ENCODE measurements at places on chromosomes 11 and 22.

- DNase-seq, result no peak
Observed at GRCh38 chr11:84476581-84476980, 1150.6 kb downstream of the DLG2 start.

- no peak for DNase-seq
Observed at GRCh38 chr22:45977551-45978274, 751 bp upstream of the WNT7B start.

DNA sequence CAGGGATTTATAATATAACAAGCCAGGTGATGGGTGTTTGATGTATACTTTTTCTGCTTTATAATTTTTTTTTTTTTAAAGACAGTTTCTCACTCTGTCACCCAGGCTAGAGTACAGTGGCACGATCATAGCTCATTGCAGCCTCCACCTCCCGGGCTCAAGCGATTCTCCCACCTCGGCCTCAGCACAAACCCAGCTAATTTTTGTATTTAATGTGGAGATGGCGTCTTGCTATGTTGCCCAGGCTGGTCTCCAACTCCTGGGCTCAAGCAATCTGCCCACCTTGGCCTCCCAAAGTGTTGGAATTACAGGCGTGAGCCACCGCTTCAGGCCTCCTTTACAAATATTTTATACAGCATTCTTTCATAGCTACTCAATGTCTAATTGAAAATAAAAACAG, 48.6 kb downstream of the MORC2 start:
- DNase-seq, result no peak

DNA sequence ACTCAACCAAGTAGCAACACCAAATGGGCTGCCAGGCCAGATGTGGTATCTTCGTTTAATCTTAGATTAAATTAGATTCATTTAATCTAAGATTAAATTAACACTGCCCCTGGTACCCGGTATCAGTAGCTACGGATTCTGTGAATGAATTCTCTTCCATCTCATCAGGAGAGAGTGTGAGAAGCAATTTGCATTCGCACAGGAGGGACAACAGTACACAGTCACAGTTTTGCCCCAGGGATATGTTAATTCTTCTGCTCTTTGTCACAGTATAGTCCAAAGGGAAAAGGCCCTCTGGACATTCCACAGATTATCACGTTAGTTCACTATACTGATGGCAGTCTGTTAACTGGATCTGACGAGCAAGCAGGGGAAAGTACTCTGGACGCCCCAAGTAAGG, 22.9 kb downstream of the ASCL2 start:
- no peak for DNase-seq

GRCh38 chr11:46290598-46291309, 13.3 kb downstream of the CREB3L1 start:
- DNase-seq, result no peak

GRCh38 chr11:100576718-100577021, 110.4 kb upstream of the ARHGAP42 start:
- no peak for DNase-seq

DNA sequence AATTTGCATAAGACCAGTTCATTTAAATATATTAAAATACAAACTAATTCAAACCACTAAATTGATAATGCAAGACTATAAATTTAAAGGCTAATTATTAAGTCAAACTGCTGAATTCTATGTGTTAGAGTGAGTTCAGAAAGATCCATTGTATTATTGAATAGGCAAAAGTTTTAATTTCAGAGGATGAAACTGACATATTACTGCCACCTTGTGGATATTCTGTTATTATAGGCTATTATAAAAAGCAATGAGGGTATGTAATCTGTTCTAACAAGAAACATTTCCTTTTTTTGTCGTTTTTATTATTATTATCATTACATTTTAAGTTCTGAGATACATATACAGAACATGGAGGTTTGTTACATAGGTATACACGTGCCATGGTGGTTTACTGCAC, 20.9 kb upstream of the NAALAD2 start:
- DNase-seq, result no peak

DNA sequence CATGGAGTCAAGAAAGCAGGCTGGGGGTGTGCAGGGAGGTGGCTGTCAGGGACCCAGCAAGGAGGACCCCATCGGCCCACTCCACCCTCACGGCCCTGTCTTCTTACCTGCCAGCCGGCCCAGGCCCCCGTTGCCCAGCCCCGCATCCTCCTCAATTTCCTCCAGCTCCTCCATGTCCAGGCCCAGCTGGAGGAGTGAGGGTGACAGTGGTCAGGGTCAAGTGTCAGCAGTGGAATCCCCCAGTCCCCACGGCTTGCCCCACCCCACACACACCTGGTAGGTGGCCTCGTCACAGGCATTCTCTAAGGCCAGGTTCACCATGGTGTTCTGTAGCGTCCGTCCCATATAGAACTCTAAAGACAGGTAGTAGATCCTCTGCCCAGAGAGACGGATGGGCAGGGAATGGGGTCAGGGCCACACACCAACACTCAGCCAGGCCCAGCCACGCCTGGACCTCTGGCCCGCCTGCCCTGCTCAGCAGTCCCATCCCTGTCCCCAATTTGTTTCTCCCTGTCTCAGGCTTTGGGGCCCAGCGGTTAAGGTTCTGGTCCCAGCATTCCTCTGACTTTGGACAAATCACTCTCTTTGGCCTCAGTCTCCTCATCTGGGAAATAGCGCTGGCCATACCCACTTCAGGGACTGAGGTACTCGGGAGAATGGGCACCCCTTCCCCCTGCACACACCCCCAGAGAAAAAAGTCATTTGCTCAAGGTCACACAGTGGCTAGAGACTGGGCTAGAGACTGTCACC, 1.3 kb downstream of the PYGM start:
- no peak for DNase-seq

GRCh38 chr11:67261946-67262681, 4.2 kb upstream of the GRK2 start:
- DNase-seq, result no peak

DNA sequence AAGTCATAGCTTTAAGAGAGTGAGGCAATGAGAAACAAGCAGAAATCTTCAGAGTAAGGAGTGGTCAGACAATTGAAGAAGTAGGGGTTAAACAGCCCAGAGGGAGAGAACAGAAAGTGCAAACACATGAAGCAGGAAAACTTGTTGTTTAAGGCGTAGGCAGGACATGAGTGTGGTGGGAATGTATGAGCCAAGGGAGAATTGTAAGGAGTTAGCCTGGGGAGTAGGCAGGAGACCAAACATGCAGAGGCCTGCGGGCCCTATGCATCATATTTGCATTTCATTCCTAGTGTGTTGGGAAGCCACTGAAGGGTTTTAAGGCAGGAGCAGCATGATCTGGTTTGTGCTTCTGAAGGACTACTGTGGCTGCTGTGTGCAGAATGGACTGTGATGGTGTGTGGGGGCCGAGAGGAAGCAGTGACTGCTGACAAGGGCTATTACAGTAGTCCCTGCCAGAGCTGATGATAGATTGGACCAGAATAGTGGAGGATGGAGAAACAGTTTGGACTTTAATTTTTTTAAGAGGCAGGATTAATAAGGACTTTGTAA, 179.9 kb upstream of the C11orf87 start:
- DNase-seq, result no peak

- DNase-seq, result no peak
Observed at GRCh38 chr11:1757861-1758610, 5.7 kb downstream of the CTSD start.

GRCh38 chr11:65870307-65870658, 2.3 kb downstream of the EFEMP2 start:
- DNase-seq, result no peak

- DNase-seq, result no peak
Observed at GRCh38 chr11:122642971-122643370, 12.6 kb upstream of the UBASH3B start.

- DNase-seq, result no peak
Observed at GRCh38 chr11:110433393-110434333, 3.9 kb downstream of the FDX1 start.

- DNase-seq, result no peak
Observed at GRCh38 chr11:34001557-34002064, 49.9 kb upstream of the CAPRIN1 start.

DNA sequence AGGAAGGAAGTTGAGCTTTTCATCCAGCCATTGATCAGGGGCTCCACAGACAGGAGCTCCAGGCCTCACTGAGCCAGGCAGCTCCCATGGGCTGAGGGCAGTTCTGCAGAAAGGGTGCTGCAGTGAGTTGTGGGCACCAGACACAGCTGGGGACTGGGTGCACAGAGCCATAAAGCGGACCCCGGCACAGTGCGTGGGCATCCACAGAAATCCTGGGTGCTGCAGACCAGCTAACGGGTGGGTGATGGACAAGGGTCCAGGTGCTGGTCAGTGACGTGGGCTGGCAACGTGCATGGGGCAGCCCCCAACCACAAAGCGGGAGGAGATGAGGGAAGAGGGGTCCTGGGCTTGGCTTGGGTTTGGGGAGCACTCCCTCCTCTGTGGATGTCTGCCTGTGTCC, 19.4 kb upstream of the GAL start:
- DNase-seq, result no peak

DNA sequence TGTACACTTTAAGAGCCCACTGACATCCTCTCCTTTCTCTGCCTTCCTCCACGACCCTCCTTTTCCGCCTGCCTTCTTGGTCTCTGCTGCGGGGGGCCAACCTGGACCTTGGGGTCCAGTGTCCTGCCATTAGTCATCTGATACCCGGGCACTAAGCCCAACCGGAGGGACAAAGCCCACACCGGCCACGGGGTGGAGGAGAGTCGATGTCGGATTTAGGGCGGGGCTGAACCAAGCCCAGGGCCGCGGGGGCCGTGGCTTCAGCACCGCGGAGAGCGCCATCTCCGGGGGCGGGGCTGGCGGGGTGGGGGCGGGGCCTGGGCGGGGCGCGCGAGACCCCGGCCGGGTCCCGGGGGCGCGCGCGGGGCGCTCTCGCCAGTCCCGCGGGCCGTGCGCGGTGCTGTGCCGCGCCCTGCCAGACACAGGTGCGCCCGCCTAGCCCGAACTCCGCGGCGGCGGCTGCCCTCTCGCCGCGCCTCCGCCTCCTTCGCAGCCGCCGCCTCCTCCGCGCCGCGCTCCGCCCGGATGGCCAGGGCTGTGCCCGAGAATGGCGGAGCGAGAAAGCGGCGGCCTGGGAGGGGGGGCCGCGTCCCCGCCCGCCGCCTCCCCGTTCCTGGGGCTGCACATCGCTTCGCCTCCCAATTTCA, at the start of gene MAPK8IP1:
Gene MAPK8IP1 (plus strand): TSS at position 378 of the 647 bp plus-strand sequence. CDS start 170 bp downstream, at position 548.
- no peak for DNase-seq

DNA sequence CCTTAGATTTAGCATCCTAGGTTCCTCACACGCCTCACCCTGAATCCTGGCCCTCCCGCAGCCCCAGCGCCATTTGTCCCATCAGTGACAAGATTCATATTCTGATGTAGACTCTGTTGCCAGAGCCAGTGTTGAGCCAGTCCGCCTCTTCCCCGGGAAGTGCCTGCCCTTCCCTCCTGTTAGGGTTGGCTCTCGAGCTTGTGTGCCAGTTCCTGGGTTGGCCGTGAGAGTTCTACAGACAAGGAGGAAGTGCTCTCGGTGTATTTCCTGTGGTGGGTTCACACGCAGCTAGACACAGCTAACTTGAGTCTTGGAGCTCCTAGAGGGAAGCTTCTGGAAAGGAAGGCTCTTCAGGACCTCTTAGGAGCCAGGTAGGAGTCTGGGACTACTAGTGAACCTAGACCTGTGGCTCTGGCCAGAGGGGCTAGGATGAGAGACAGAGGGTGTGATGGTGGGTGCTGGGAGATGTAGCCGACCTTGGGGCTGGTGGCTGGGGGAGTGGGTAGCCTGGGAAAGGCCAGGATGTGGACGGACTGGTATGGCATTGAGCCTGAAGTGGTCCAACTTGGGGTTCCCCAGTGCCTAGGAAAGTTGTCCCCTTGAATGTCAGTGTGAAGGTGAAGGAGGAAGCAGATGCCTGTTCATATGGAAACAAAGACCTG, at the start of gene IL18BP:
Gene IL18BP (plus strand): TSS at position 261 of the 662 bp plus-strand sequence. CDS start 1,076 bp downstream, outside the sequence.
- no peak for DNase-seq

DNA sequence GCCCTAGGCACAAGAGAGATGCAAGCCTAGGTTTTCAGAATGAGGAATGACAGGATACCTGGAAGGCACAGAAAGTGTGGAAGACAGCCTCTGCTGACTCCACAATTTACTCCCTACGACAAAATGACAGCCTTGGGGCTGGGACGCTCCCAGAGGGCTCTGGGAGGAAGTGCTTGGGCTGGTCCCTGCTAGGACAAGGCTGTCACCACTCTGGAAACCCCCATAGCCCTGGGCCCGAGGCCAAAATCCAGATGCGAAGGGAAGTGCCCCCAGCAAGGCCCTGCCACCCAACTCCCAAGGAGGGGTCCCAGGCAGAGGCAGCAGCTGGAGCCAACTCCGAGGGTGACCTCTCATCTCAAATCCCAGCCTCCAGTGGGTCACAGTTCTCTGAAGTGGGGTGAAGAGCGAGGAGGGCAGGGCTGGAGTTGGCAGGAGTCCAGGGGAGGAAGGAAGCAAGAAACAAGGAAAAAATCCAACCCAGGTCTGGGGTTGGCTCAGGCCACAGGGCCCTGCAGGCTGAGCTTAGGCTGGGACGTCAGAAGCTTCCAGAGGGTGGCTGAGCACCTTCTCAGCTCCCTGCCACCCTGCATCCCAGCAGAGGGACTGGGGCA, 6.3 kb upstream of the CDC42EP2 start:
- no peak for DNase-seq

DNA sequence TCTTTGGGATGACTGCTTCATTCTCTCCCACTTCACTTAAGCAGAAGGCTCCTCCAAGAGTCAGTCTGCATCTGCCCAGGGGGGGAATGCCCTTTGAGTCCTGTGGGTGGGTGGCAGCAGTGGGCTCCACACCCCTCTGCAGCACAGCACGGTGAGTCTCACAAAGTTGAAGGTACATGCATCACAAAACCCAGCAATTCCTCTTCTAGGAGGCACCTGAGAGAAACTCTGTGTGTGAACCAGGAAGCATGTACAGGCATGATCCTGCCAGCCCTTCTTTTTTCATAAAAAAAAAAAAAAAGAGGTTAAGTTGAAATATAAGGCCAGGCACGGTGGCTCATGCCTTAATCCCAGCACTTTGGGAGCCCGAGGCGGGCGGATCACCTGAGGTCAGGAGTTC, 87.2 kb downstream of the MYO18B start:
- DNase-seq, result no peak

DNA sequence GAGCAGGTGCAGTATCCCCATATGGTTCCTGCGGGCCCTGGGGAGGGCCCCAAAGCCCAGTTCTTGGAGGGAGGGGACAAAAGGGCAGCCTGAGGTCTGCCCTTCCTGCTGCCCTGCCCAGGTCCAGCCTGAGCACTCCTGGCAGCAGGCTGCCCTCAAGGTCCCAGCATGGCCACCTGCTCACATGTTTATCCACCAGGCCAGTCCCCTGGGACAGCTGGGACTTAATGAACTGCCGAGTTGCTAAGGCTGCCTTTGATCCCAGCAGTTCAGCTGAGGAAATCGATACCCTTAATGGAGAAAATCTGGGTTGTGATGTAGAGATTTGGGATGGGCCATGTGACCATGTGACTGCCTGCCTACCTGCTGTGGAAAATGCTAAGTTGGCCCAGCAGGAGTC, 146.2 kb downstream of the TRIM29 start:
- no peak for DNase-seq

GRCh38 chr11:78196661-78197091, 8.0 kb downstream of the USP35 start:
- DNase-seq, result no peak

GRCh38 chr11:66849501-66850234, 6.4 kb downstream of the RCE1 start:
- no peak for DNase-seq

DNA sequence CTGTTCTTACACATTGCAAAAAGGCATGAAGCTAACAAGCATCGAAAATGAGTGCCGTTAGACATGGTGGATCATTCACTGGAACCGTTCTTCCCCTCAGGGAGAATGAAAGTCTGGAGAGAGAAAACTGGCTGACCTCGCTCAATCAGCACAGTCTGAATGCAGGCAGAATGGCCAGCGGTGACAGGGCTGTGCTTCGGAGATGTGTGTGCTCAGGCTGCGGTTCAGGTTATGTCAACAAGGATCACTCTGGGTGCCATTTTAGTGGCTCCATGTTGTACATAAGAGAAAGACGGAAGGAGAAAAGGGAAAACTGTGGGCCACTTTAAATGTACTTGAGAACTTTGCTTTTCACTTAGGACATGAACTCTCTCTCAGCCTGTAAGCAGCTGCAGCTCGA, 749.8 kb upstream of the ARHGAP42 start:
- DNase-seq, result no peak
